ENCODE measurements at places on chromosomes 16 and 17. TPM values are rescaled to one million over a fixed set of nuclear protein-coding genes. Genes with fewer than 3 reads are reported as not detected.

Gene USP43
- 0.16 TPM for total RNA-seq

- peaks cover 12% of the 10 kb centered on the region for H3K36me3 ChIP-seq
- no peak overlapping the region for H3K4me3 ChIP-seq
- no peak overlapping the region for H3K27ac ChIP-seq
- peaks cover 7% of the 10 kb centered on the region for H3K4me1 ChIP-seq
- no peaks in the 10 kb centered on the region for H3K27me3 ChIP-seq
- DNase-seq, result no peak
Measured at GRCh38 chr17:42485680-42486079, 27.0 kb downstream of the ATP6V0A1 start.

Gene CX3CL1
- 1.2 TPM for total RNA-seq

- no peaks in the 10 kb centered on the region for H3K4me1 ChIP-seq
- H3K27me3 ChIP-seq, result peaks cover 5% of the 10 kb centered on the region
- no peak overlapping the region for H3K4me3 ChIP-seq
- no peak overlapping the region for H3K27ac ChIP-seq
- peak; percentile 33 for DNase-seq
Measured at GRCh38 chr16:55643161-55643970, 12.4 kb upstream of the SLC6A2 start.

DNA sequence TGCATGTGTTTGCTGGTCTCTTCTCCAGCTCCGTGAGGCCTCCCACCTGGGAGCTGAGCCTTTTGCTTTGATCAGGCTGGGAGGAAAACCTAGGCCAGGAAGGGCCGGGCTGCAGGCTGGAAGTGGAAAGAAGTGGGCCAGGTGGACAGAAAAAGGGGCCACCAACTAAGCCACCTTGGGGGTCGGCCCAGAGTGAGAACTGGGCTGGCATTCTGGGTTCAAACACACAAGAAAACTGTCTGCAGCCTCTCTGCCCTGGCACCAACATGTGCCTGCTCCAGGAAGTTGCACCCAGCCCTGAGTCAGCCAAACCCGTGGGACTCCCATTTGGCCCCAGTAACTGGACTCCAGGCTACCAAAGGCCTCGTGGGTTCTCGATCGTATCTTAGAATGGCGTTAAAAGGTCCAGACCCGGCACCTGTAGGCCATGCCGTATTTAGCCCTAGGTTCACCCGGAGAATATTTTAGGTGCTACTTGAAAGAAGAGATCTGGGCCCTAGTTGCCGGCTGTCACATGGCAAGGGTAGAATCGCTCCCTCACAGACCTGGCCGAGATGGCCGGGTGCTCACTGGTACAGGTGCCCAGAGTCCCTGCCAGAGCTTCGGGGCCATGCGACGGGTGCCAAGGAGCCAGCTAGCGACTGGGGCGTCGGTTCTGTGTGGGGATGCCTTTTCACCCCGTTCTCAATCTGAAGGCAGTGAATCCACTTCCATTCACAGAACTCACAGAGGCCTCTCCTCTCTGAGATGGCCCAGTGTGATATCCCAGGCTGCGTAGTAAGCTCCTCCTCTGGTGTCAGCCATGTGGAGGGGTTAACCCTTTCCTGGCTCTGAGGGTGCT lies 236.6 kb downstream of the MRTFB start:
- no peak overlapping the region for H3K27ac ChIP-seq
- no peak overlapping the region for H3K4me3 ChIP-seq
- H3K27me3 ChIP-seq, result no peaks in the 10 kb centered on the region

Gene SCIMP
- not detected for total RNA-seq

DNA sequence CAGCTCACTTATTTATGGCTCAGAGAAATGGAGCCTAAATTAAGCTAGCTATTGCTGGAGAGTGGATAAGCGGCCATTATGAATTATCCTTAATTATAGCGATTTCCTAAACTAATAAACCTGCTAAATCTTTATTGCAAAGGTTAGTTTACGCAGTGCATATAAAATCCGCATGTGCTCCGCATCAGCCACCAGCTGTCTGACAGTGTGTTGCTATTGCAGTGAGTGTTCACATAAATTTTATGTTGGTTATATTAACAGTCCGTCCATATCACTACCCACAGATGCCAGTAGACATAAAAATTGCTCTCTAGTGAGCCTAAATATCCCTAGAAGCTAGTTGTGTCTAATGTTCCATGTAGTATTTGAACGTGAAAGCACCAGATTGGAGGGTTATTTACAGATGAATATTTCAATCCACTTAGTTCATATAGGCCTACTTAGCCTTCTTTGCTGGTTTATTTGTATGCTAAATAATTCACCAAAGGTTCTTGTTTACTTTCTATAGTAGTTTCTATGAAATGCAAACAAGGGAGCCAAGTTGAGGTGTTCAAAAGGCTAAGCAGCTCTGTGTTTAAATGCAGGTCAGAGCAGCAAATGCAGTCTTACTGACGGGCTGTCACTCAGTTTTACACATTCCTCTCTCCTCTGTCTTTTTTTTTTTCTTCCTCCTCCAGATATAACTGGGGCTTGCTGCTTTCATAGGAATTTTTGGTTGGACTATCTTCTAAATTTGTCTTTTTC lies 219.1 kb downstream of the IRX3 start:
- H3K36me3 ChIP-seq, result no peaks in the 10 kb centered on the region
- no peaks in the 10 kb centered on the region for H3K27me3 ChIP-seq
- DNase-seq, result no peak
- H3K27ac ChIP-seq, result no peak overlapping the region
- no peaks in the 10 kb centered on the region for H3K4me1 ChIP-seq

GRCh38 chr16:68704232-68704867 lies 32.7 kb upstream of the CDH1 start:
- H3K36me3 ChIP-seq, result no peaks in the 10 kb centered on the region
- no peak overlapping the region for H3K27ac ChIP-seq
- peaks cover 3% of the 10 kb centered on the region for H3K4me1 ChIP-seq
- no peak overlapping the region for H3K4me3 ChIP-seq
- DNase-seq, result peak; percentile 52

DNA sequence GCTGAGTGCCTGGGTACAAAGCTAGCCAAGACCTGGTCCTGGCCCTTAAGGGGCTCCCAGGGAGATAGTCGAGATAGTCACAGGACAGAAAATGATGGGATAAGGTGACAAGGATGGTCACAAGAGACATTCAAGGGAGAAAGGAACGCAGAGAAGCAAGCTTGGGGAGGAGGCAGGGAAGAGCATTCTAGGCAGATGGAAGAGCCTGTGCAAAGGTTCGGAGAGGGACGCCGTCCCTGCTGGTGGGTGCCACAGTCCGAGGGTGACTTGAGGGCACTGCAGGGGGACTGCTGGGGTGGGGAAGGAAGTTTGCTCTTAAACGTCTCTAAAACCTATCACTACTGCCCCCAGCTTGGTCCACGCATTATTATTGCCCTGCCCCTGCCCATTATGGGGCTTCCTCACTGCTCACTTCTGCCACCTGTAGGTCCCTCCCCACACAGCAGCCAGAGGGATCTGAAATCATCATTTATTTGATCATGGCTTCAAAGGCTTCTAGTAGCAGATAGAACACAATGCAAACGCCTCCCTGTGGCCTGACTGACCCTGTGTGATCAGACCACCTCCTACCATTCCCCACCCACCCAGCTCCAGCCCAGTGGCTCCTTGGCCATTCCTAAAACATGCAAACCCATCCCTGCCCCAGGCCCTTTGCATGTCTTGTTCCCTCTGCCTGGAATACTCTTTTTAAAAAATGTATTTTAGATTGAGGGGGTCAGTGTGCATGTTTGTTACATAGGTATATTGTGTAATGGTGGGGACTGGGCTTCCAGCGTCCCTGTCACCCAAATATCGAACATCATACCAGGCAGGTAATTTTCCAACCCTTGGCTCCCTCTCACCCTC lies 60.3 kb downstream of the RMI2 start:
- H3K4me1 ChIP-seq, result no peaks in the 10 kb centered on the region
- no peak overlapping the region for H3K4me3 ChIP-seq
- peak; percentile 29 for DNase-seq
- H3K27me3 ChIP-seq, result no peaks in the 10 kb centered on the region

- H3K27me3 ChIP-seq, result no peaks in the 10 kb centered on the region
- peaks cover 23% of the 10 kb centered on the region for H3K4me1 ChIP-seq
- H3K27ac ChIP-seq, result no peak overlapping the region
- no peak overlapping the region for H3K4me3 ChIP-seq
Measured at GRCh38 chr17:19301973-19302372, 60.5 kb downstream of the B9D1 start.

DNA sequence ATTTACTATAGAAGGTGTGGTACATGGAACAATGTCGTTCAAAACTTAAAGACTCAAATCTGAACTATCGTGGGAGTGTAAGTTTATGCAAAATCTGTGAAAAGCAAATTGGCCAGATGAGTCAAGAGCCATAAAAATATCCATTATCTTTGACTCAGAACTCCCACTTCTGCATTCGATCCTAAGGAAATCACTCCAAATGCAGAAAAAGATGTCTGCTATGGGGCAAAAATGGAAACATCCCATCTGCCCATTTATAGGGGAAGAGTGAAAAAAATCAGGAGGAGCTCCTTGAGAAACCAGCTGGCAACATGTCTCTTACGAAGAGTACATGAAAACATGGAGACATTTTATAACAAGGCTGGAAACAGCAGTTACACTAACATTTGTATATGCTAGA lies 43.6 kb upstream of the CCDC182 start:
- H3K4me1 ChIP-seq, result no peaks in the 10 kb centered on the region
- H3K27ac ChIP-seq, result no peak overlapping the region
- H3K4me3 ChIP-seq, result no peak overlapping the region
- no peaks in the 10 kb centered on the region for H3K36me3 ChIP-seq

Gene LGALS9
- total RNA-seq, result 52.4 TPM

Gene G6PC1
- total RNA-seq, result not detected

Gene SBK1
- 0.51 TPM for total RNA-seq

DNA sequence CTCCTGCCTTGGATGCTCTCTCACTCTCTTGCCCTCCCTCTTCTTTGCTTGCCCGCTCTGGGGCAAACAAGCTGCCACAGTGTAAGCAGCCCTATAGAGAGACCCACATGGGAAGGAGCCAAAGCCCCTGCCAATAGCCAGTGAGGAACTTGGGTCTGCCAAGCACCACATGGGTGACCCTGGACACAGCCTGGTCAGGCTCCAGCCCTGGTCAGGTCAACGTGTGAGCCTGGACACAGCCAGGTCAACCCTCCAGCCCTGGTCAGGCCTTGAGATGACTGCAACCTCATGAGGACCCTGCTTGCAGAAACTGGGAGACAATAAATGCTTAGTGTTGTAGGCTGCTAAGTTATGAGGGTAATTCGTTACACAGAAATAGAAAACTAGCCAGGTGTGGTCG lies 14.3 kb upstream of the PHOSPHO1 start:
- H3K4me1 ChIP-seq, result no peaks in the 10 kb centered on the region
- no peak overlapping the region for H3K27ac ChIP-seq
- H3K36me3 ChIP-seq, result no peaks in the 10 kb centered on the region
- no peak overlapping the region for H3K4me3 ChIP-seq

DNA sequence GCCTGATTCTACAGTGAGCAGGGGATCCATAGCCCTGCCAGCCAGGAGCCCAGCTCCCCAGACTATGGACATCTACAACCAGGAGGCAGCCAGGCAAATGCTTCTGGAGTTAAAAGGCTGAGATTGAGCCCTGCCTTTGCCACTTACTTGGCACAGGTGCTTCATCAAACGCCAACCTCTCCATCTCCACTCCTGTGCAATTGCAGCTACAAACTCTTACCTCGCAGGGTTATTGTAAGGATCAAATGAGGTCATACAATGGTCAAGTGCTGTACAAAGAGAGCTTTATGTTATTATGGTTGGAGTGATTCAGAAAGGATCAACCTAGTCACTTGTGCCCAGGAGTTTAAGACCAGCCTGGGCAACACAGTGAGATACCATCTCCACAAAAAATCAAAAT lies 9.8 kb upstream of the MYO18A start:
- no peaks in the 10 kb centered on the region for H3K4me1 ChIP-seq
- no peak for DNase-seq
- no peak overlapping the region for H3K4me3 ChIP-seq
- H3K27ac ChIP-seq, result no peak overlapping the region

GRCh38 chr16:11534262-11534661 lies 52.5 kb downstream of the LITAF start:
- no peak overlapping the region for H3K27ac ChIP-seq
- H3K36me3 ChIP-seq, result no peaks in the 10 kb centered on the region
- peaks cover 9% of the 10 kb centered on the region for H3K4me1 ChIP-seq
- no peak overlapping the region for H3K4me3 ChIP-seq

- no peaks in the 10 kb centered on the region for H3K4me1 ChIP-seq
- no peak overlapping the region for H3K27ac ChIP-seq
- DNase-seq, result no peak
- no peak overlapping the region for H3K4me3 ChIP-seq
Measured at GRCh38 chr17:56885312-56885657, 28.6 kb downstream of the TRIM25 start.

Gene KRT32
- total RNA-seq, result not detected

Gene SRRM2
- total RNA-seq, result 483 TPM

DNA sequence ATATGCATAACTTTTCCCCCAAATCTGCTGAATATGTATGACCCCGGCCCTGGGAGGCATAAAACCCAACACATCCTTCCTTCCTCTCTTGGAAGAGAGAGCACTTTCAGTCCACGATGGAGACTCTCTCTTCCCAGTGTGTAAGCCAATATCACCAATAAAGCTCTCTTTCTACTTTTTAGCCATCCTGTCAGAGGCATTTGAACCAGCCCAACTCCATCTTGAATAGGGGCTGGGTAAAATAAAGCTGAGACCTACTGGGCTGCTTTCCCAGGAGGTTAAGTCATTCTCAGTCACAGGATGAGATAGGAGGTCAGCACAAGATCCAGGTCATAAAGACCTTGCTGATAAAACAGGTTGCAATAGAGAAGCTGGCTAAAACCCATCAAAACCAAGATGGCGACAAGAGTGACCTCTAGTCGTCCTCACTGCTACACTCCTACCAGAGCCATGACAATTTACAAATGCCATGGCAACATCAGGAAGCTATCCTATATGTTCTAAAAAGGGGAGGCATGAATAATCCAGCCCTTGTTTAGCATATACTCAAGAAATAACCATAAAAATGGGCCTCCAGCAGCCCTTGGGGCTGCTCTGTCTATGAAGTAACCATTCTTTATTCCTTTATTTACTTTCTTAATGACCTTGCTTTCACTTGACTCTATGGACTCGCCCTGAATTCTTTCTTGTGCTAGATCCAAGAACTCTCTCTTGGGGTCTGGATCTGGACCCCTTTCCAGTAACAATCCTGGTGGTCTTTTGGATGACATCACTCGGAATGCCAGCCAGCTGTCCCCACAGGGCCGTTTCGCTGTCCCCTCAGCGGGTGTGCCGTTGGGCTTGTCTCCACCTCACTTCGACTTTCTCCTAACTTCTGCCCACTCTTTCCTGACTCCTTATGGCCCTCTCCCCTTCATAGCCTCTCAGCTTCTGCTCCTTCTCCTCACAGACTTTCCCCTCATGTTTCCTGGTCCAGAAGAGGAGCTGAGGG lies 53.4 kb upstream of the NKD1 start:
- H3K36me3 ChIP-seq, result no peaks in the 10 kb centered on the region
- no peaks in the 10 kb centered on the region for H3K4me1 ChIP-seq
- H3K27me3 ChIP-seq, result no peaks in the 10 kb centered on the region
- no peak for DNase-seq
